ENCODE measurements at places on chromosomes 3 and 15.

GRCh38 chr3:38541806-38542205 is 45.7 kb downstream of the EXOG start:
- DNase-seq, result no peak

DNA sequence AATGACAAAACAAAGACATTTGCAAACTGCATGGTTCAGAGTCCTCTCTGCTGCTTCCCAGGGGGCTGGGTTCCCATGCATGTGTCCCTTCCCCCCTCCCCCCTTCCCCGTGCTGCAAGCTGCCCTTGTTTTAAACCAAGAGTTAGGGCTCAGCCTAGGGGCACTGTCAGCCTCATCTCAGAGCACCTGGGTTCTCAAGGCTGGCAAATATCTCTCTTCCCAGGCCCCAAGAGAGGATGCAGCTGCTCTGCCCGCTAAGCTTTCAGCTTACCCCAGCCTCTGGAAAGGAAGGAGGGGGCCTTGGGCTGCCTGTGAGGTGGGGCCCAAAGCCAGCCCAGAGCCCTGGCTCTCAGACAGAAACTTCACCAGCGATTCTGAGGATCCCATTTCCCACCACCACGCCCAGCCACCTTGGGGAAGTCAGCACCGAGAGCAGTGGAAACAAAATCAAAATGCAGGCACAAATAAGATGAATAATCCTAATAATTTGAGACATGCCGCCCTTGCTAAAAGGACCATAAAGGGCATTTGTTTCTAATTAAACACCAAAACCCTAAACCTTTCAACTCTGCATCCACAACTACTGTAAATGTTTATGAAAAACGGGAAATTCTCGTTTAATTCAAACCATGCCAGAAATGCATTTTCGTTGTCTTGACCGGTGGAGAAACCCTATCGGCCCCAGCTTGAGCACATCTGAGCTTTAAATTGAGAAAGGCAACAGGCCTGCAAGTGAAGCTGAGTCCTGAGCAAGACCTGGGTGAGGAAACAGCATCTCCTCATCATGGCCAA is 67.7 kb upstream of the WNT5A start:
- DNase-seq, result no peak

GRCh38 chr3:134457376-134458074 is 28.3 kb downstream of the ANAPC13 start:
- DNase-seq, result no peak

DNA sequence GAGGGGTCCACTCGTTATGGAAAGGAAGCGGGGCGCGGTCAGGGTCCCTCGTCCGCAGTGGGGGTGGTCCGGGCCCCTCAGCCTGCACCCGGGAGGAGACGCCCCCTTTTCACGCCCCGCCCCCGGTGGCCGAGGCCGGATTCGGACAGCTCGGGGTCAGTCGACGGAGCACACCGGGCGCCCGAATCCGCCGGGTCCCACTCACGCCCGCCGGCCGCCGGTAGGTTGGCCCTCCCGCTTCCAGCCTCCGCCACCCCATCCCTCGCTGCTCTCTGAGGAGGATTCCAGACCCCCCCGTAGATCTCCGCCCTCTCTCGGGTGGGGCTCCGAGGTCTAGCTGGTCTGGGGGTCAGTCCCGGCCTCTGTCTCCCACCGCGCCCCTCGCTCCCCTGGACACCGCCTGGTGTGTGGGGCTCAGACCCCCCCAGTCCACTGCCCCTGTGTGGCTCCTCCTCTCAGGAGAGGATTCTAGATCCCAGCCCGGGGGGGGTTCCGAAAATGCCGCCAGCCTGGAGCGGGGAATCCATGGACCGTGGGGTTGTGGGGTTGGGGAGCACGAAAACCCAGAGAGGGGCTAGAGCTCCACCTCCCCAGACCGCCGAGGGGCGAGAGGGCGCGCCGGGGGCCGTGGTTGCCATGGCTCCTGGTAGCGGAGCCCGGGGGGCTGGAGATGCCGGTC is 725 bp downstream of the CHL1 start:
- no peak for DNase-seq

GRCh38 chr15:99978426-99978825 is 245.2 kb upstream of the LYSMD4 start:
- DNase-seq, result no peak

- DNase-seq, result no peak
Observed at GRCh38 chr3:44412365-44412764, 65.1 kb downstream of the ZNF445 start.

DNA sequence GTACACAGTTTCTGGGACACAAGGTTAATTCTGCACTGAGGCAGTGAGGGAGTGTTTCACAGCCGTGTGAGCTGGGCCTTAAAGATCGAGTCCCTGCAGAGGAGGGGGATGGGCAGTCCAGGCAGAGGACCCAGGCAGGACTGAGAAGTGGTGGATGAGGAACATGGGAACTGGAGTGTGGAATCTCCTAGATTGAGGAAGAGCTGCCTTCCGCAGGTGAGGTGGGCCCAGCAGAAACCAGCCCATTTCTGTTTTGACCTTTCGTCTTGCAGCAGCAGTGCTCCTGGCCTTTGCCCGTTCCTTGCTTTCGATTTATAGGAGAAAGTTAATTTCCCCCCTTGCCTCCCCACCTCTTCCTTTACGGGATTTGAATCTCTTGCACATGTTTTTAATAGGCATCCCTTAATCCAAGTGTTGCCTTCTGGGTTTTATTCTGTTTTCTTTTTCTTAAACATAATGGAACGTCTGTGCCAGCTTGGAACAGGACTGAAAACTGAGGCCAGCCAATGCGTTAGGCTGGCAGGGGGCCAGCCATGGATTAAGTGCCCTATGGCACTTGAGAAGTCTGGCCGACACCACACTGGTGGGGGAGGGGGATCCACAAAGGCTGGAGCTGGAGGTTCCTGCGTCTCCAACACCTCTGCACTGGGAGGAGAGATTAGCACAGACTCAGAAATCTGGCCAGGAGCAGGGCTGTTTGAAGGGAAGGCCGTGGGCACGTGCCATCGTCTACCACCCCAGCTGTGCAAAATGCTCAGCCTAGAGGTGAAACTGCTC is 78.1 kb downstream of the AAGAB start:
- no peak for DNase-seq

- DNase-seq, result no peak
Observed at GRCh38 chr15:34214135-34214534, 4.2 kb upstream of the KATNBL1 start.

DNA sequence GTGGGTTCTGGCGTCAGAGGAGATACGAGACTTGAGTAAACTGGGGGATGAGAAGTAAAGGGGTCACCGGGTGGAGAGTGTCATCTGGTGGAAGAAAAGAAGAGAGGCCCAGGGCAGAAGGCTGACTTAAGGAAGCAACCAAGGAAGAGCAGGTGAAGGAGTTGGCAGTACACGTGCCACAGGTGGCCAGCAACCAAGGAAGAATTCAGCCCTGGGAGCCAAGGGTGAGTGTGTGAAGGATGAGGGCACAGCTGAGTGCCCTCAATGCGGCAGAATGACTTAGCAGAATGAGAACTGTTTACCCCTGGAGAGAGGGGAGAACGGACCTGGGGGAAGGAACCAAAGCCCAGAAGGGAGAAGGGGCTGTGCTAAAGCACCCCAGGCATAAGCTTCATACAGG is 71.3 kb downstream of the WHAMM start:
- DNase-seq, result no peak

- DNase-seq, result no peak
Observed at GRCh38 chr15:49031804-49032203, 14.4 kb downstream of the SECISBP2L start.

GRCh38 chr3:27528791-27529190 is 44.6 kb upstream of the SLC4A7 start:
- DNase-seq, result no peak

- no peak for DNase-seq
Observed at GRCh38 chr15:40242601-40243000, 3.7 kb downstream of the PAK6 start.

DNA sequence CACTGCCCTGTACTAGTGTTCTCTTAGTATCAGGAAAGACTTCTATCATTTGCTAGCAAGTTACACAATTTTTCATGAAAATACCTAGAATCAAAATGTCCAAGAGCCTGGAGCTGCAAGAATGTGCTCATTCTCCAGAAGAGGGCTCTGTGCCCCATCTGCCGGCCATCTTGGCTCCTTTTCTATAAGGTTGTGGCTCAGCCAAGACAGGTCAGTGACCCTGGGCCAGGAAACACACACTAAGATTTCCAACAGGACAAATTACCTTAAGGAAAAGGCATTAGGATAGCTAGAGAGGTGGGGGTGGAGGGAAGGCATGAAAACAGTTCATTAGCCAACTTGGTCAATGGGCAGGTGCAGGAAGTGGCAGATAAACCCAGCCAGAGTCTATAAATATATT is 20.7 kb downstream of the TIMP4 start:
- DNase-seq, result no peak

- DNase-seq, result no peak
Observed at GRCh38 chr15:79431636-79432344, at the start of gene MINAR1. Gene MINAR1, plus strand, starts transcription at chr15:79432336. Its CDS starts 23,812 bp downstream, at chr15:79456148.

DNA sequence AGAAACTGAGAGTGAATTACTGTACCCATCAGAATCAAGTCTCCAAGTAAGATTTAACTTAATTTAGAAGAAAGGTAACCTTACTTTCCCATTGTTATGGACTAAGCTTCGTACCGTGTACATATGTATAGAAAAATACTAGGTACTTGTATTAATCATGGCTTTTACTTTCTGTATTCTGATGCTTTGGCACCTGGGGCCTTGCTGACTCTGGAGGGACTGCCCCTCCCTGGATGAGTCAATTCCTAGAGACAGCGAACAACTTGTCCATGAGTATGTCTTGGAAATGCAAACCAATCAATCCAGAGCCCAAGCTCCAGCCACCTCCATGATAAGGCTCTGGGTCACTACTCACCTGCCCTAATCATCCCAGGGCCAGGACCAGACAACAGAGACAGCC is 50.0 kb upstream of the DGKG start:
- no peak for DNase-seq

GRCh38 chr15:36925049-36925448 is 175.3 kb downstream of the MEIS2 start:
- DNase-seq, result no peak

DNA sequence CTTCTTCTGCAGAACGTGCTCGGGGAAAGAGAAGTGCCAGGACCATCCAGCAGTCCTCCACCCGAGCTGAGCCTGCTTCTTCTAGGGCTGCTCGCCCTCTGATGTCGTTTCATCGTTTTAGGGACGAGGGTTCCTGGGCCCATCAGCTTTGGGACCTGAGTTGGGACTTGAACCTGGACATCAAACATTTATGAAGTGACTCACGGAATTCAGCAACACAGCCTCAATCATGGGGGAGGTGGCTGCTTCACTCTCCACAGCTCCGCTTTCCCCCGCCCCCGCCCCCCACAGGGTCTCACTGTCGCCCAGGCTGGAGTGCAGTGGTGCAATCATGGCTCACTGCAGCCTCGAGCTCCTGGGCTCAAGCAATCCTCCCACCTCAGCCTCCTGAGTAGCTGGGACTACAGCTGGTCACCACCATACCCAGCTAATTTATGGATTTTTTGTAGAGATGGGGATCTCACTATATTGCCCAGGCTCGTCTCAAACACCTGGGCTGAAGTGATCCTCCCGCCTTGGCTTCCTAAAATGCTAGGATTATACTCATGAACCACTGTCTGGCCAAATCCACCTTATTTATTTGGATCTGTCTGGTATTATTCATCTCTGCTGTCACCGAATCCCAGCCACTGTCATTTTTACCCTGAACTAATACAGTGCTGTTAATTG is 725 bp upstream of the SCAMP2 start:
- DNase-seq, result no peak

DNA sequence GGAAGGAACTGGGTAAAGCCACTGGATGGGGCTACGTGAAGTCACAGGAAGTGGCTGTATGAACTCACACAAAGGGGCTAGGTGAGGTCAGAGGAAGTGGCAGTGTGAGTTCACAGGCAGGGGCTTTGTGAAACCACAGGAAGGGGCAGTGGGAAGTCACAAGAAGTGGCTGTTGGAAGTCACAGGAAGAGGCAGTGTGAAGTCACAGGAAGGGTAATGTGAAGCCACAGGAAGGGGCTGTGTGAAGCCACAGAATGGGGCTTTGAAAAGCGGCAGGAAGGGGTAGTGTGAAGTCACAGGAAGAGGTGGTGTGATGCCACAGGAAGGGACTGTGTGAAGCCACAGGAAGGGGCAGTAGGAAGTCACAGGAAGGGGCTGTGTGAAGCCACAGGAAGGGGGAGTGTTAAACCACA is 34.6 kb downstream of the GASK1A start:
- peak; percentile 10 for DNase-seq

DNA sequence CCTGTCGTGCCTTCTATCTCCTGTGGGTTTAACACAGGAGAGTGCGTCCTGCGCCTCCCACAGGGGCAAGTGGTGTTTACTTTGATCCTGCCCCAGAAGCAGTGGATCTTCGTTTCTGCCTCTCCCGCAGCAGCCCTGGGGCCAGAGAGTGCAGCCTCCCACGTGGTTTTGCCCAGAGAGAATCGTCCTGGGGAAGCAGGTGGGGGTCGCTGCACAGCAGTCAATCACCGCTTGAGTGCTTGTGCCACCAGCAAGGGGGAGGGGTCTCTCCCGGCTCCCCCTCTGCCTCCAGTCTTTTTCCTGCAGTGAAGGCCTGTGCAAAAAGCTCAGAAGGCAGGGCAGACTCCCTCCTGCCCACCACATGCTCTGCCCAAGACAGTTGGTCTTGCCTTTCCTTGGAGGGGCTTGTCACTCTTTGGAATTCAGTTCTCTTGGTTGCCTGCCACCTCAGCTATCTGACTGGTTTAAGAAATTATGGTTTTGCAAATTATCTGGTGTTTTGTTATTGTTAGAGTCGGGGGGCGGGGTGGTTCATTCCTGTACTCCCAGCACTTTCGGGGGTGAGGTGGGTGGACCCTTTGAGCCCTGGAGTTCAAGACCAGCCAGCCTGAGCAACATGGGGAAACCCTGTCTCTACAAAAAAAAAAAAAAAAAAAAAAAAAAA is 26.9 kb downstream of the STOML1 start:
- peak; percentile 28 for DNase-seq

DNA sequence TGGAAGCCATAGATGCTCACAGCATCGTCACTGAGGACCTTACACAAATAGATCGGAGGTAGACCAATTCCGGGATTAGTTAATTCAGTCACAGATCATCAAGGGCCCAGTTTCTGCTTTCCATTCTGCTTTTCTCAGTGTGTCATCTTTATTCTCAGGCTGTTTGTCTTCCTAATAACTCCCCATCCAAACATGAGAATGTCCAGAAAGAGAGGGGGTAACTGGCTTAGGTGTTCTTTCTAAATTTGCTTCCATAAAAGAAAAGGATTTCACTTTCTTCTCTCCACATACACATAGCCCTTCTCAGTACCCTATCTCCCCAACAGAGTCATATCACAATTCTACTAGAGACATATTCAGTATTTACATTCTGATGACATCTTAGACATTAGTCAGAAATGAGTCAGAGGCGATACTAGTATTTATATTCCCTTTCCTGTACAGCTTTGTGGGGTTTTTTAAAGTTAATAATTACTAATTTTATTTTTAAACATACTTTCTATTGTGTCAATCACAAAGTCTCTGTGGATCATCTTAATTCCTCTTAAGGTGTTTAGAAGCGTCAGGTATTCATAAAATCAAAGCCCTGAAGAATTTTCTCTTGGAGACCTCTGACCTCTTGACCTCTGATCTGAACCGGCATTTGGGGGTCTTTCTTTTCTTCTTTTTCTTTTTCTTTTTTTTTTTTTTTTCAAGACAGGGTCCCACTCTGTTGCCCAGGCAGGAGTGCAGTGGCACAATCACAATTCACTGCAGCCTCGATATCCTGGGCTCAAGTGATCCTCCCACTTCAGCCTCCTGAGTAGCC is 24.3 kb upstream of the IL12A start:
- DNase-seq, result no peak

- no peak for DNase-seq
Observed at GRCh38 chr15:77798151-77798835, 165.6 kb upstream of the LINGO1 start.

- DNase-seq, result no peak
Observed at GRCh38 chr3:15154326-15154725, 51.7 kb upstream of the CAPN7 start.
